Thoracic aorta (tissue), 2 donors: ENCODE measurements at places on chromosomes 16 and 17. TPM values are rescaled to one million over a fixed set of nuclear protein-coding genes. Genes with fewer than 3 reads are reported as not detected.

GRCh38 chr16:2071454-2072202, 23.8 kb downstream of the TSC2 start:
- DNase-seq = no peak

GRCh38 chr17:66369830-66370229, 67.4 kb downstream of the PRKCA start:
- no peak for DNase-seq

CACNG1 gene
- not detected for total RNA-seq

GRCh38 chr16:30348113-30348512, 7.0 kb downstream of the CD2BP2 start:
- no peak for DNase-seq
